ENCODE measurements at places on chromosomes 7 and 10.

GRCh38 chr7:134788191-134788590 is 8.8 kb downstream of the CALD1 start:
- DNase-seq, result no peak

DNA sequence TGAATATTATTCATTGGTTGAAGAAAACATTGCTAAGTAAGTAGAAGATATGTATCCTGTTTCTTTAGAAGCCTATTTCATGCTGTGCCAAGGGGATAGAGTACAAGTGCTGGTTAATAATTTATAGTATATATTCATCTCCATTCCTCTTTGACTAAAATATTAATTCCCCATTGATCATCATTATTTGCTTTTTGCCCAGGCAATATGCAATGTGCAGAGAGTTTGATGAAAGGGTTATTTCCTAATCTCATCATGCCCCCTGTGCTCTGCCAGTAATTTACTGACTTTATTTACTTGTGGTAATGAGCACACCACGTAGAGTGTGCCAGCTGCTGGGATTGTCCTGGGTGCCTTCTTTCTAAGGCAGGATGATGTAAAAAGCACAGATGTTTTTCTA is 180.9 kb downstream of the REEP3 start:
- DNase-seq, result peak; percentile 28

GRCh38 chr7:455110-455928 is 64.3 kb downstream of the PDGFA start:
- DNase-seq, result peak; percentile 84

DNA sequence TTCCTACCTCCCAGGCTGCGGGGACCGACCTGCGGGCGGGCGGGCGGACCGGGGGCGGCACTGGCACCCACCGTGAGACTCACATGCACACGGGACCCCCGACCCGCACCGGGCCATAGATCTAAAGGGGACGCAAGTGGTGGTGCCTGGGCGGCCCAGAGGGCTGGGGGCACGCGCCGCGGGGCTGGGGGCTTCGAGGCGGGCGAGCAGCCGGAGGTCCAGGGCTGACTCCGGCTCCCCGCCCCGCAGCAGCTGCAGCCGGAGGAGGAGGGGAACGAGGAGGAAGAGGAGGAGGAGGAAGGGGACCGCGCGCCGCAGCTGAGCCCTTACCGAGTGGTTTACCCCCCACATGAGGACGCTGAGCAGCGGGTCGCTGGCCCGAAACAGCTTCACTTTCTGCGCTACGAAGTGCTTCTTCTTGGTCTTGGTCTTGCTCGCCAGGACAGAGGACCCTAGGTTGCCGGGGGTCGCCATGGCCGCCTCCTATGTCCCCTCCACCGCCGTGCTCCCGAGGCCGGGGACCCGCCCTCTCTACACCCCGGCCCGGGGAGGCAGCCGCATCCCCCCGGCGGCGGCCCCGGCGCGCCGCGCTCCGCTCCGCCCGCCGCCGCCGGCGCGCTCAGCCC is 412 bp downstream of the PIP4K2A start:
- no peak for DNase-seq

DNA sequence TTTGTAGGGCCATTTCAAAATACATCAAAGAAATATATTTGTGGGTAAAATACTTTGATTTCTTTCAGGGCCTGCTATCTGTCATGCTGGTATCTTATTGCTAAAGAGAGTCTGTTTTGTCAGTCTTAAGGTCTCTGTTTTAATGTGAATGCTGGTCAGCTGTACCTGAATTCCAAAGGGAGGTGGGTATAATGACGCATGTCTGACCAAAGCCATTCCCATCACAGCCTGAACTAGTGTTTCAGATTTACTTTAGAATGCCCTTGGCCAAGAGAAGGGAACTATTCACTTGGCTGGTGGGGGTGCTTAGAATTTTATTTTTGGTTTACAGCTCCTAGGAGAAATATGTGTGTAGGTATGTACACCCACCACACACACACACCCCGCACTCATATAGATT is 30.6 kb upstream of the MYL10 start:
- DNase-seq, result no peak

GRCh38 chr7:129308047-129308446 is 83.2 kb downstream of the AHCYL2 start:
- no peak for DNase-seq

- peak; percentile 68 for DNase-seq
Observed at GRCh38 chr7:117169907-117170306, 153.0 kb downstream of the WNT2 start.

GRCh38 chr10:74018241-74018640 is 20.3 kb downstream of the VCL start:
- DNase-seq, result no peak

GRCh38 chr10:78251016-78251385 is 217.3 kb downstream of the RPS24 start:
- DNase-seq, result no peak

GRCh38 chr10:55397777-55398496 is 596.9 kb upstream of the PCDH15 start:
- DNase-seq, result no peak

- no peak for DNase-seq
Observed at GRCh38 chr7:111380945-111381344, 181.3 kb downstream of the IMMP2L start.

DNA sequence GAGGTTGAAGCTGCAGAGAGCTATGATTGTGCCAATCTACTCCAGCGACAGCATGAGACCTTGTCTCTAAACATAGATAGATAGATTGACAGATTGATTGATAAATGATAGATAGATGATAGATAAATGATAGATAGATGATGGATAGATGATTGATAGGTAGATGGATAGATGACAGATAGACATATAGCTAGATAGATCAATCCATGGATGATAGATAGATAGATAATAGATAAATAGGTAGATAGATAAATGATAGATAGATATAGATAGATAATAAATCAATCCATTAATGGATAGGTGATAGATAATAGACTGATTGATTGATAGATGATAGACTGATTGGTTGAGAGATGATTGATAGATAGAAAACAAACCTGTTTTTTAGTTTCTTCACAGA is 349.6 kb downstream of the PAXIP1 start:
- no peak for DNase-seq

GRCh38 chr7:96636342-96636860 is 73.2 kb downstream of the SEM1 start:
- no peak for DNase-seq
